ENCODE measurements at places on chromosomes 7 and 10.

DNA sequence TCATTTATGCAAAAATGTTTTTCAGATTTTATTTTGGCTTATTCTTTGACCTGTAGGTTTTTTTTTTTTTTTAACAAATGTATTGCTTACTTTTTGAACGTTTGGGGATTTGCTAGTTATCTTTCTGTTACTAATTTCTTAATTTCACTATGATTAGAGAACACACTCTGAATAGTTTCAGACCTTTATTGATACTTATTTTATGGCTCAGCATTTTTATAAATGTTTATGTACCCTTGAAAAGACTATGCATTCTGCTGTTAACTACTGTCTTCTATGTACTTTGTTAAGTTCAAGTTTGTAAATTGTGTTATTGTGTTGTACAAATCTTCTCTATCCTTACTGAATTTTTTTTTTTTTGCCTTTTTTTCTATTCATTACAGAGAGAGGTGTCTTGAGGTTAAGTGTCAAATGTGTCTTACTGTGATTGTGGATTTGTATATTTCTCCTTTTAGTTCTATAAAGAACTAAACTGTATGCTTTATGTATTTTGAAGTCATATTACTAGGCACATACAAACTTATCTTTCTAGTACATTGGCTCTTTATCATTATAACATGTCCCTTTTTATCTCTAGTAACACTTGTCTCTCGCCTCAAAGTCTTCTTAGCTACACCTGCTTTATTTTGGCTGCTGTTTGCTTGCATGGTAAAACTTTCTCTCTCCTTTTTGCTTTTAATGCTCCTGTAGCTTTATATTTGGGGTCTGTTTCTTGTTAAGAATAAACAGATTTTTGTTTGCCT lies 8.1 kb downstream of the MKLN1 start:
- H3K36me3 ChIP-seq, result no peaks in the 10 kb centered on the region
- H3K27ac ChIP-seq, result no peak overlapping the region
- no peaks in the 10 kb centered on the region for H3K4me1 ChIP-seq
- no peak overlapping the region for H3K4me3 ChIP-seq
- no peak for DNase-seq
- H3K27me3 ChIP-seq, result no peaks in the 10 kb centered on the region

GRCh38 chr10:121899727-121900126 lies 28.1 kb downstream of the ATE1 start:
- peaks cover 3% of the 10 kb centered on the region for H3K36me3 ChIP-seq
- H3K27ac ChIP-seq, result no peak overlapping the region
- peak; percentile 38 for DNase-seq

GRCh38 chr7:100642534-100642907 lies 1.2 kb upstream of the TFR2 start:
- H3K27me3 ChIP-seq, result peaks cover 10% of the 10 kb centered on the region
- no peaks in the 10 kb centered on the region for H3K4me1 ChIP-seq
- no peaks in the 10 kb centered on the region for H3K36me3 ChIP-seq
- no peak overlapping the region for H3K4me3 ChIP-seq

GRCh38 chr10:105857268-105858264 lies 1216.5 kb downstream of the SORCS3 start:
- no peak for DNase-seq
- H3K27me3 ChIP-seq, result no peaks in the 10 kb centered on the region
- no peaks in the 10 kb centered on the region for H3K4me1 ChIP-seq

- DNase-seq, result peak; percentile 73
- H3K27ac ChIP-seq, result no peak overlapping the region
- H3K36me3 ChIP-seq, result no peaks in the 10 kb centered on the region
- H3K4me3 ChIP-seq, result no peak overlapping the region
These were observed 52.4 kb upstream of the TNS3 start for GRCh38 chr7:47634273-47634672.

- H3K27ac ChIP-seq, result no peak overlapping the region
- H3K27me3 ChIP-seq, result no peaks in the 10 kb centered on the region
- H3K36me3 ChIP-seq, result no peaks in the 10 kb centered on the region
- peaks cover 6% of the 10 kb centered on the region for H3K4me1 ChIP-seq
- no peak for DNase-seq
These were observed 65.5 kb downstream of the CPVL start for GRCh38 chr7:29080803-29081202.
